ENCODE measurements at places on chromosomes 5 and 9. TPM values are rescaled to one million over a fixed set of nuclear protein-coding genes. Genes with fewer than 3 reads are reported as not detected.
A peak's percentile ranks its signal among the peaks of the same experiment; 100 is the strongest.

DNA sequence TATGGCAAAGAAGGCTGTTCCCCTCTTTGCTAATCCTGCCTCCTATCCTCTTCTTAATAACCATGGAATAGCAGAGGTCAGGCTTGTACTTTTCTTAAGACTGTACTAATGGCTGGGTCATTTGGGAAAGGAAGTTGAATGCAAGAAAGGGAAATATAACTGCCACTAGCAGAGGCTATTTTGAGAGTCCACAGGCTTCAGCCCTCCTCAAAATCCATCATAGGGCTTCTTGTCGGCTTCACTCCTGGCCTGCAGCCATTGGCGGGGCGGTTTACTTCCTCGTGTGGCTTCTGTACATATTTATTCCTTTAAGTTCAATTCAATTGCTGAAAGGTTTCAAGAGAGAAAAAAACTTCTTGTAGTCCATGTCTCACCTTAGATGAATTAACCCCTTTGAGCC, 2.8 kb upstream of the PARP8 start:
- DNase-seq: no peak

DNA sequence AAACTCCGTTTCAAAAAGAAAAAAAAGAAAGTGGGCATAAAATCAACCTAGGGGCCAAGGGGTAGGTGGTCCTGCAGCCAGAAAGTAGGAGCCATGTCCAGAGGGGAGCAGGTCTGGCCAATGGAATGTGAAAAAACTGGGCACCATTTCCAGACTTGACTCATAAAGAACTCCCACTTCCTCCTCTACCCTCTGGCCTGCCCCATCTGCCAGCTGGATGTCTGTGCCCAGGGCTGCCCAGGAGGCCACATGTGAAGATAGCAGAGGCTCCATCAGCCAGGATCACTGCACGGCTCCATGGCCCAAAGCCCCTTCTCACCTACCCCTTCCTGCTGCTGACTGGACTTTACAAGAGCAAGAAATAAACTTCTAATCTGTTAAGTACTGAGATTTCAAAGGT, 42.1 kb upstream of the EEIG1 start:
- no peak for DNase-seq

GRCh38 chr5:78661044-78661443, 12.5 kb upstream of the LHFPL2 start:
- DNase-seq: no peak

GRCh38 chr9:107587191-107587963, 97.8 kb upstream of the KLF4 start:
- DNase-seq: peak; percentile 97

DNA sequence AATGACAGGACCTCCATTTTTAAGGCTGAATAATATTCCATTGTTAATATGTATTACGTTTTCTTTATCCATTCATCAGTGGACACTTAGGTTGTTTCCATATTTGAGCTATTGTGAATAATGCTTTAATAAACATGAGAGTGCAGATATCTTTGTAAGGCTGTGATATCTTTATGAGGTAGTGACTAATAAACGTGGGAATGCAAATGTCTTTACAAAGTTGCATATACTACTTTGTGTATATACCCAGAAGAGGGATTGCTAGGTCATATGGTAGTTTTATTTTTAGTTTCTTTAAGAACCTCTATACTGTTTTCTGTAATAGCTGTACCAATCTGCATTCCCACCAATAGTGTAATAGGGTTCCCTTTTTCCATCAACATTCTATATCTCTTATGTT, 148.7 kb downstream of the FOCAD start:
- no peak for DNase-seq

Gene SMIM23
- polyA plus RNA-seq: not detected

Measured in large intestine (tissue), 12 donors.